ENCODE measurements at places on chromosomes 5 and 9.

DNA sequence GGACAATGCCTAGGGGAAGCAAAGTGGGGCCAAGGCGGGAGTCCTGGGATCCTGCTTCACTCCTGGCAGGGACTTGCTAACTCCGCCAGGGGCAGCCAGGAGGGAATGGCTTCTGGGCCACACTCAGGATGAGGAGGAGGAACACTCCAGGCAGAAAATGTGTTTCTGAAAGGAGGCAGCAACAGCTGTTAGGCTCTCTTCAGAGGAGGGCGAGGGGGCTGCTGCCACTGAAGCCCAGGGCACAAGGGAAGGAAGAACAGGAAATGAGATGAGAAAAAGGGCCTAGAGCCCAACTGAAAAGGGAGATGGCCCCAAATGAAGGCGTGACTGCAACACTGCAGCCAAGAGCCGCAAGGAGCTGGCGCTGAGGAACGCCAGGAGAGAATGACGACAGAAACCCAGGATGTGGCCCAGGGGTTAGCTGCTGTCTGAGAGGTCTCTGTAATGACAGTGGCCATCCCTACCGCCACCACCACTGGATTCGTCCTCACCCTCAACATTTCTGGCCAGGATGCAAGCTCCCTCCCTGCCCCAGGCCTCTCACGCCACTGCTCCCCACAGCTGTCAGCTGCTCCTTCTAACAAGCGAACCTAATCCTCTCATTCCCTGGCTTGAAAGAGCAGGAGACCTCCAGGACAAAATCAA lies 15.8 kb downstream of the PSMB7 start:
- H3K27me3 ChIP-seq: no peaks in the 10 kb centered on the region
- peaks cover 10% of the 10 kb centered on the region for H3K36me3 ChIP-seq
- no peak overlapping the region for H3K27ac ChIP-seq
- no peaks in the 10 kb centered on the region for H3K4me1 ChIP-seq

- H3K27me3 ChIP-seq: no peaks in the 10 kb centered on the region
- H3K4me1 ChIP-seq: peaks cover 3% of the 10 kb centered on the region
- DNase-seq: no peak
These were observed 356.9 kb downstream of the SLIT3 start for GRCh38 chr5:168944004-168944403.

- H3K27ac ChIP-seq: no peak overlapping the region
- no peak for DNase-seq
- H3K27me3 ChIP-seq: no peaks in the 10 kb centered on the region
- H3K4me3 ChIP-seq: no peak overlapping the region
- peaks cover 29% of the 10 kb centered on the region for H3K4me1 ChIP-seq
These were observed 133.1 kb downstream of the GABBR2 start for GRCh38 chr9:98575379-98576346.

GRCh38 chr9:61668846-61669245 lies 479.0 kb downstream of the SPATA31A7 start:
- no peak overlapping the region for H3K27ac ChIP-seq
- H3K27me3 ChIP-seq: no peaks in the 10 kb centered on the region
- DNase-seq: no peak
- H3K36me3 ChIP-seq: no peaks in the 10 kb centered on the region
- no peaks in the 10 kb centered on the region for H3K4me1 ChIP-seq

GRCh38 chr9:135561391-135562234 lies at the start of gene PAEP:
PAEP (plus strand) TSS chr9:135561756.
- no peak within 1 kb of the TSS for H3K4me3 ChIP-seq
- H3K4me1 ChIP-seq: no peaks in the 10 kb centered on the region
- H3K36me3 ChIP-seq: no peaks in the 10 kb centered on the region
- DNase-seq: no peak
- H3K27ac ChIP-seq: no peak within 1 kb of the TSS
- no peaks in the 10 kb centered on the region for H3K27me3 ChIP-seq

DNA sequence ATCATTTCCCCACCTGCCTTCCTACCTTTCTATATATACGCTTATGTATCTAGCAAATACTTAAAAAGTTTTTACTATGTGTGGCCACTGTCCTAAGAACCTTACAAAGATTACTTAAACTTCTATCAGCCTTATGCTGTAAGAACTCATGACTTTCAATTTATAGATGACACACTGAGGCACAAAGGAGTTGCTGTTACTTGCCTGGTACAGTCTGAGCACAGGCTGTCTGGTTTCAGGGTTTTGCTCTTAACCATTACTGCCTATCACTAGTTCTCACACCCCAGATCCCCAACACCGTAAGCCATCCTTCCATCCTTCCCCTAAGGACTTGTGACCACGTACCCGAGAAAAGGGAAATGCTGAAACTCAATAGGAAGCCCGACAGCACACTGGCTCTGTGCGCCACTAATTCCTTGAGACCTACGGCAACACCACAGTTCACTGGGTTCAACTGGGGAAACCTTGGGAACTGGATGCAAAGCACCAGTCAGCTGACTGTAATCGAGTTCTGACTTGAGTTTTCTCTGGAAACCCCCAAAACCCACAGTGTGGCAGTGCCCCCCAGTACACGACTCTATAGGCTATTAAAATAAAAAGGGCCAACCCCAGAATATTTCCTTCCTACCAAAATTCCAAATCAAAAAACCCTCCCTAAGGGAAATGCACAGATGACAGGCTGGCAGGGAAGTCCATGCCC lies 56.0 kb downstream of the AUH start:
- no peaks in the 10 kb centered on the region for H3K4me1 ChIP-seq
- no peak for DNase-seq
- no peak overlapping the region for H3K27ac ChIP-seq
- no peaks in the 10 kb centered on the region for H3K27me3 ChIP-seq

DNA sequence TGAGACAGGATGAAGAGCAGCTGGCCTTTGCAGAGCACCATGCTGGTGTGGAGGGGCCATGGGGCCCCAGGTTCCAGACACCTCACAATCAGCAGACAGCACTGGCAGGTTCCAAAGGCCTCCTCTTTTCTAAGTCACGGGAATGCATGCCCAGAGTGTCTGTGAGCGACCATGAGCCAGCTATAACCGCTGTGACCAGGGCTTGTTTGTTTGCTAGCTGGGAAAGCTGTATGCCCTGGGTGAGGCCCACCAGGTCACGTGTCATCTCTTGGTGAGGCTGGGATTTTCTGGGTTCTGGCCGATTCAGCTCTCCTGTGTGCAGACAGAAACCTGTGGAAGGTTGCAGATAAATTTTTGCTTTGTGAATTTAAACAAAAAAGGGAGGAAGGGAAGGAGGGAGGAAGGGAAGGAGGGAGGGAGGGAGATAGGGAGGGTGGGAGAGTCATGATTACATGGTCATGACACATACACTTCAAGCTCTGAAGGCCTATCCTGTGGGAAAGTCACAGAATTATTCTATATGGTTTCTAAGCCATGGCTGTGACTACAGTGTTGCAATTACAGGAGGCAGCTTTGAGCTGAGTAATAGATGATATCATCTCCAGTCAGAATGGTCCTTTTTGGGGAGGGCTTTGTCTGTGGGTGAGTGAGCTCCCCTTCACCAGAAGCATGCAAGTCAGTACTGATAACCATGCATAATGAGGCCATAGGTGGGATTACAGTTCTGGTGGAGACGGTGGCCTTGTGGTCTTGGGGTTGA lies 37.2 kb downstream of the PAPPA start:
- no peak overlapping the region for H3K27ac ChIP-seq
- H3K27me3 ChIP-seq: no peaks in the 10 kb centered on the region
- H3K4me1 ChIP-seq: no peaks in the 10 kb centered on the region
- no peak for DNase-seq
- no peak overlapping the region for H3K4me3 ChIP-seq

- no peak overlapping the region for H3K4me3 ChIP-seq
- H3K27me3 ChIP-seq: no peaks in the 10 kb centered on the region
- no peak for DNase-seq
- no peak overlapping the region for H3K27ac ChIP-seq
These were observed 27.0 kb downstream of the IARS1 start for GRCh38 chr9:92266486-92266885.

DNA sequence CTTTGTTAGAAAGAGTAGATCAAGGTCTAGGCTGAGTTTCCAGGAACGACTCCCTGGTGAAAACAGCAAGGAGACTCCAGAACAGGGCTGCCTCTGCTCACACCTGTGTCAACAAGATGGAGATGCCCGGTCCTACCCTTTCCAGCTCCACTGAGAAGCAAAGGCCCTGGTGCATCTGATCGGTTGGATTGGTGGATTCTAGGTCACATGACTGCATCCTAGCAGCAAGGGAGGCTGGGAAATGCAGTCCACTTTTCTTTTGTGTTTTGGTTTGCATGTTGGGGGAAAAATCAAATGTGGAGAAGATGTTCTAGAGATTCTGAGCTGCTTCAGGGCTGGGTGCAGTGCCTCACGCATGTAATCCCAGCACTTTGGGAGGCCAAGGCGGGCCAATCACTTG lies 82.0 kb upstream of the TRIO start:
- no peak overlapping the region for H3K4me3 ChIP-seq
- DNase-seq: no peak
- no peaks in the 10 kb centered on the region for H3K27me3 ChIP-seq
- H3K36me3 ChIP-seq: no peaks in the 10 kb centered on the region
- H3K27ac ChIP-seq: no peak overlapping the region

DNA sequence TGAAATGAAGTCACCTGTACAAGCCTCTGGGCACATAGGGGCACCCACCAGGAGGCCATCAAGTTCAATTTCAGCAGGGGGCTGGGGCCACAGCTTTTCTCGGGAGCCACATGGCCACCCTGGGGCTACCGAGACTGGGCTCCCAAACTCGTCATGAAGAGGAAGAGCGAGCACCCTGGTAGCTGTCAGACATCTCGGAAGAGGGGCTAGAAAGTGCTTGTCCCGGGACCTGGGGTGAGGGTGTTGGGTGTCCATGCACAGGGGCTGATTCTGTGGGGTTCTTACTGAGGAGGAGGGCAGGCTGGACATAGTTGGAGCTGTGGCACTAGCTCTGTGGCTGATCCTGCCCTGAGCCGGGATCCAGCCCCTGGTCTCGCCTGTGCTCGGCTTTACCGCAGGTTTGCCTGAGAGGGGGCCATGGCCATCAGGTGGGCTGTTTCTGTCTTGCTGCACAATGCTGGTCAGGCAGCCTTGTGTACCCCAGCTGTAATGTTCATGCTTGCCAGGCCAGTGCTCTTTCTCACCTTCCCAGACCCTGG lies 70.3 kb downstream of the PHF2 start:
- H3K4me3 ChIP-seq: no peak overlapping the region
- H3K27me3 ChIP-seq: no peaks in the 10 kb centered on the region
- no peak for DNase-seq
- no peaks in the 10 kb centered on the region for H3K4me1 ChIP-seq
- H3K27ac ChIP-seq: no peak overlapping the region
- H3K36me3 ChIP-seq: peaks cover 5% of the 10 kb centered on the region

- H3K27ac ChIP-seq: no peak overlapping the region
- H3K27me3 ChIP-seq: peaks cover 2% of the 10 kb centered on the region
- DNase-seq: no peak
- H3K4me1 ChIP-seq: no peaks in the 10 kb centered on the region
- no peaks in the 10 kb centered on the region for H3K36me3 ChIP-seq
These were observed 20.8 kb upstream of the SNCAIP start for GRCh38 chr5:122291000-122291901.

DNA sequence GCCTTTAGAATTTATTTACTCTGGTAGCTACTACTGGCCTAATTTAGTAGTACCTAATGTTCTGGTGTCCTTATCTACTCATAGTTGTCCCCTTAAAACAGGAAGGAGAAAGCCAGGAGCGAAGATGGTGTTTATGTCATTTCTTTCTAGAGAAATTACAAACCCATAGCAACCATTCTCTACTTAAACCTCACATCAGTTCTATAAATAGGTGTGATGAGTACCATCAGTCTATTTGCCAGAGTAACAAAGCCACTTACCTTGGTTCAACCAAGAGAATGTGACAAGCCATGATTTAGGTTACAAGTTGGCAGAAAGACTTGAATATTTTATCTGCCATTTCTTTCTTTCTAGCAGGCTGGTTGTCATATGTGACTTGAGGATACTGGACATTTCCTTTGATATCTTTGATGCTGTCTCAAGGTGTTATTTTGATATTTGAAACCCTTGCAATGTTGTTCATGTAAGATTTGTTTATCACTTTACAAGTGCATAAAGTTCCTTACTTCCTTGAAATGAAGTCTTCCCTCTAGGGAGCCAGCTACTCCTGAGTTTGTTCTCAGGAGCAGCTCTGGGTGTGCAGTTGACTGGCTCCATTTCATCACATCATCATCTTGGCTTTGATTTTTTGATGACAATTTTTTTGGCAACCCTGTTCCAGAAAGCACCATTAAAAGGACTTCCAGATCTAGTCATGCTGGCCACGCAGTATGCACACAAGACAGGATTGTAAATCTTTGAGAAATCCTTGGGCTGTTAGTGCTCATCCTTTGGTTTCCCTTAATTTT lies 286.8 kb downstream of the ARHGAP26 start:
- H3K27me3 ChIP-seq: no peaks in the 10 kb centered on the region
- H3K4me1 ChIP-seq: peaks cover under 1% of the 10 kb centered on the region
- H3K27ac ChIP-seq: no peak overlapping the region
- H3K4me3 ChIP-seq: no peak overlapping the region
- DNase-seq: no peak

- H3K27me3 ChIP-seq: no peaks in the 10 kb centered on the region
- peaks cover 3% of the 10 kb centered on the region for H3K36me3 ChIP-seq
- H3K4me1 ChIP-seq: no peaks in the 10 kb centered on the region
- H3K4me3 ChIP-seq: no peak overlapping the region
These were observed 35.6 kb downstream of the PTCD2 start for GRCh38 chr5:72355706-72356299.

- H3K4me3 ChIP-seq: no peak overlapping the region
- no peak for DNase-seq
- no peaks in the 10 kb centered on the region for H3K4me1 ChIP-seq
- H3K27me3 ChIP-seq: no peaks in the 10 kb centered on the region
These were observed 55.2 kb upstream of the AFAP1L1 start for GRCh38 chr5:149216496-149216895.

- no peak overlapping the region for H3K4me3 ChIP-seq
- no peaks in the 10 kb centered on the region for H3K4me1 ChIP-seq
- no peaks in the 10 kb centered on the region for H3K36me3 ChIP-seq
These were observed 12.2 kb upstream of the HMGCR start for GRCh38 chr5:75324791-75325190.

- no peak overlapping the region for H3K27ac ChIP-seq
- no peak overlapping the region for H3K4me3 ChIP-seq
- H3K36me3 ChIP-seq: no peaks in the 10 kb centered on the region
- no peak for DNase-seq
- no peaks in the 10 kb centered on the region for H3K4me1 ChIP-seq
- H3K27me3 ChIP-seq: no peaks in the 10 kb centered on the region
These were observed 998.1 kb downstream of the TLE1 start for GRCh38 chr9:80691229-80691628.

GRCh38 chr5:134138416-134139376 lies 24.2 kb downstream of the TCF7 start:
- peaks cover 40% of the 10 kb centered on the region for H3K4me1 ChIP-seq
- H3K27ac ChIP-seq: no peak overlapping the region
- no peak overlapping the region for H3K4me3 ChIP-seq
- DNase-seq: no peak
- no peaks in the 10 kb centered on the region for H3K27me3 ChIP-seq
- H3K36me3 ChIP-seq: peaks cover 13% of the 10 kb centered on the region

DNA sequence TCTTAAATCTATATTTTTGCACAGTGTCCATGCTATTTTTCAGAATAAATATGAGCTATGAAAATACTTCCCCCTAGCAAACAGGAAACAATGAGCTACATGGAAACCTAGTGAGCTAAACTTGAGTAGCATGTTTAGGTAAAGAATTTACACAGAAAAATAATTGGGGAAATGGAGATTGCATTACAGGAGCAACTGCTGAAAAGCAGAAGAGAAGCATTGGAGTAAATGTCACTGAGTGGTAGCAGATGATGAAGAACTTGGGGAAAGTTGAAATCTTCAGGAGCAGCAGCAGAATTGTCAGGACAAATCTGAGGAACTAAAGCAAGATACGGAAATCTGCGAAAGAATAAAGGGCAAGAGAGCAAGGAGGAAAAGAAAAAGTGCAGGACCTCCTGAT lies 610.3 kb downstream of the TLE1 start:
- H3K4me1 ChIP-seq: no peaks in the 10 kb centered on the region
- no peak overlapping the region for H3K27ac ChIP-seq
- DNase-seq: no peak
- H3K4me3 ChIP-seq: no peak overlapping the region
